Fibroblast of skin of left biceps (primary cell): ENCODE measurements at places on chromosomes 4 and X.
A peak's percentile ranks its signal among the peaks of the same experiment; 100 is the strongest.

DNA sequence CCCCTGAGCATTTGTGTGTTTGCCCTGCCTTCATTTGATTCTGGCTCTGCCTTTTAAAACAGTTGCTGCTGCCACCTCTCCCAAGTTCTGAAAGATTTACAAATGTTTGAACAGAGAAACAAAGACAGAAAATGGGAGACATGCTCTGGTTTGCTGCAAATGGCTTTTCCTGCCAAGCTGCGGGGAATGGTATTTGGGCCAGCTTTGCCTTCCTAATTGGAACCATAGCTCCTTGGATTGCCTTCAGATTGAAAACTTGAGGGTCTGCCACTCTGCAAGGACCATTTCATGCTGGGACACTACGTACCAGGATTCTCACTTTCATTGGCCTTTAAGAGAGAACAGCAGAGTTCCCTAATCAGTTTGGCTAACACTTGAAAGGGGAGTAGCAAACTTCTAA, 74.9 kb downstream of the NHS start:
- no peak for DNase-seq

- no peak for DNase-seq
Observed at GRCh38 chrX:136691028-136691809, 43.3 kb downstream of the CD40LG start.

GRCh38 chr4:14446311-14446710, 556.0 kb upstream of the CPEB2 start:
- no peak for DNase-seq

DNA sequence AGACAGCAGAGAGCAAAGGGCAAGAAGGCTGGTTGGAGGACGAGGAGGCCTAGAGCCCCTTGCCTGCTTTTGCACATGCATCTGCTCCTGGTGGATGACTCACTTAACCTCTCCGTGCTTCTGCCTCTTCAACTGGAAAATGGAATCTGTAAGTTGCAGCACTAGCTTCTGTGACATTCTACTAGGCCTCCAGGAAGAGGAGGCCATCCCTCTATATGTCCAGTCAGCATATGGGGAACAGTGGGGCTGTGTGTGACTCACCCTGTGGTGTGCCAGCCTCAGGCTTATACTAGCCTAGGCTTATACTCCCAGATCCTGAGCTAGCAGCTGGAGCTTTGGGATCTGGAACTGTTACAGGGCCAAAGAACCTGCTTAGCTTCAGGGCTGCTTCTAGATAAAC, 36.0 kb downstream of the RTL9 start:
- no peak for DNase-seq

DNA sequence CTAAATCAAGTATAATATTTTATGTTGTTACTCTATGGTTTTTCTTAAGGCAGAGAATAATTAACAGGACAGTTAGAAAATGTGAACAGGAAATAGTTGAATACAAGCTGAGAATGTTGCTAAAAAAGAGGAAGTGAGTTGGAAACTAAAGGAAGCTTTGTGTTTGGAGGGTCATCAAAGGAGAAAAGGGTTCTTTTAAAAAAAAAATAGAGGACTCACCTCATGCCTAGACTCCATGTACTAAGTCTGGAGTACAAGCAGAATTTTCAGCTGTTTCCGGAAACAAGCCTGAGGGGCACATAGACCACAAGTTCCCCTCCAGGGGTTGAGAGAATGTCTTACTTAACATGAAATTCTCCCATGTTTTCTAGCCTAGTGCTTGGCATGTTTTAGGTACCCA, 20.1 kb upstream of the MAP7D3 start:
- no peak for DNase-seq

DNA sequence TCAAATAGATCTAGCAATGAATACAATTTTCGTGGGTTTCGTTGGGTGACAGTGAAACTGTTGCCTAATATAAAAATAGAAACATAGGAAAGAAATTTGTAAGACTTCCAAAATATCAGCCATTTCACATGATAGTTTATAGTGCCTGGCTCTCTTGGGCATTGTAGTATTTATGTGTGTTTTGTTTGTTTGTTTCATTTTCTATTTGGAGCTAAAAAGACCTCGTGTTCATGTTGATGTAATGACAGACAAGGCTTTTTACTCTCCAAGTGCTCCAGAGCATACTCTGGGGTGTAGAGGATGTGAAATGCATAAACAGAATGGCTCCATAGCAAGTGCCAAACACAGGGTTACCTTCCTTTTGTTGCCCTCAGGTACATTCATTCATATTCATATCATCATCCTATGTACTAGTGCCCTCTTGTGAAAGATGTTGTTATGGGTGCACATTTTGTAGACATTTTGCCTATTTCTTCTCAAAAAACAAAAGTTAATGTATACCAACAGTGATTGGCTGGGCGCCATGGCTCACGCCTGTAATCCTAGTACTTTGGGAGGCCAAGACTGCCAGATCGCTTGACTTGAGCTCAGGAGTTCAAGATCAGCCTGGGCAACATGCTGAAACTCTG, 100.7 kb upstream of the AMOT start:
- DNase-seq = no peak

DNA sequence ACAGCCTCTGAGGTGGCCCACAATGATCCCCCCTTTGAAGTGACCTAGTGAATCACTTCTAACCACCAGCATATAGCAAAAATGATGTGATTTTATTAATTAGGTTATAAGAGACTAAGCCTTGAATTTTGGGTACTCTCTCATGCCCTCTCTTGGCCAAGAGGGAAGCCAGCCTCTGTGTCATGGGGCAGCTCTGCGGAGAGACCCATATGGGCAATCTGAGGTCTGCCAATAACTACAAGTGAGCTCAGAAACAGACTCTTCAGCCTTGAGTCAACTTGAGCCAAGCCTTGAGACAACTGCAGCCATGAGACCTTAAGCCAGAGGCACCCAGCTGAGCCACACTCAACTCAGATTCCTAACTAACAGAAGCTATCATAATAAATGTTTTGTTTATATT, 45.7 kb downstream of the MANBA start:
- DNase-seq = no peak

- no peak for DNase-seq
Observed at GRCh38 chr4:151231915-151232595, 44.9 kb upstream of the PRSS48 start.

DNA sequence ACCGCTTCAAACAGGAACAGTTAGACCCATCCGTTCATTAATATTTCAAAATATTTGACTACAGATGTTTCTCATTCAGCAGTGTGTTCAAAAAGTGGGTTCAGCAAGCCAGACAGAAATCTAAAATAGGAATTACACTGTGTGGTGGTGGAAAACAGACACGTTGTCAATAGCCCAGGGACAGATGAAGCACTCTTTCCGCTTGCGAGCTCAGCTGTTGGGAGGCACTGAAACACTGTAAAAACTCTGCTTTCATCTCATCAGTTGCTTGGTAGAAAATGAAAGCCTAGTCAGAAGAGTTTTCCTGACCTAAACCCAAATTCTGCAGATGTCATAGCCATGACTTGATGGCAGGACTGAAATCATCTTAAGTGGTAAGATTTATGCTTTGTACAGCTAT, 38.5 kb downstream of the LRP2BP start:
- no peak for DNase-seq

DNA sequence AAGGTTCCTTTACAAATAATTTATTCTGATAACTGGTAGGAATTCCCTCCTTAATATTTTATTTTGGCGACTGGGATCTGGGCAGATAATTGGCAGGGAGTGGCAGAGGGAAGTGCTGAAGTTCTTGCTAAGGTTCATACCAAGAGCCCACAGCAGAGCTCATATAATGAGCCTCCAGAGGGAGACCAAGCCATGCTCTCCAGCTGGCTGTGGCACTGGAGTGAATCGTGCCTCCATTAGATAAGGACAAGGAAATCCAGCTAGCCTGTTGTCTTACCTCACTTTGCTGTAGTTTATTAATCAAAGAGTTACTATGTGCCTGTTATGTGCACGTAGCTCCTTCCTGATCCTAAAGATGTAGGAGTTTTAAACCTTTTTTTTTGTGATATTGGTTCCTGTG, 1.3 kb downstream of the ASB12 start:
- DNase-seq = no peak

- DNase-seq = no peak
Observed at GRCh38 chr4:106095408-106095807, 200.1 kb downstream of the NPNT start.

DNA sequence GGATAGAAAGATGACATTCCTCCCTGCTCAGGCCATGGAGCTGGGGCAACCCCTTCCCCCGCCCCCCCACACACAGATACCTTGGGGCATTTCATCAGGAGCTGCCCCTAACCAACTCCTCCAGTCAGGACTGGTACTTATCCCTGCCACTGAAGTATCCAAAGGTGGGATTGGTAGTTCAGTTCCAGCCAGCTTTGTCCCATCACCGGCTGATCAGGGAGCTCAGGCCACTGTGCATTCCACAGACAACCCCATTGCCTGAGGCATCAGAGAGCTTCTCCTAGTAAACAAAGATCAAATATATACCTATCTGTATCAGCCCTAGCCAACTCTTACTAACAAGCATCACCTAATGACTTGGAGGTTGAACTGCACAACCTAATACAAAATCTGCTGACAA, 218.2 kb upstream of the FMR1 start:
- no peak for DNase-seq

GRCh38 chr4:166198516-166199310, 325.7 kb downstream of the TLL1 start:
- no peak for DNase-seq

- peak; percentile 70 for DNase-seq
Observed at GRCh38 chrX:30620980-30621618, 32.1 kb upstream of the GK start.
